ENCODE measurements at places on chromosomes 4 and X.

- DNase-seq = no peak
Observed at GRCh38 chrX:41265615-41266014, 68.3 kb upstream of the DDX3X start.

- no peak for DNase-seq
Observed at GRCh38 chr4:168432419-168433146, 47.7 kb downstream of the DDX60L start.

GRCh38 chr4:26085551-26085950 is 171.5 kb downstream of the SMIM20 start:
- no peak for DNase-seq

GRCh38 chrX:78661836-78662235 is 2.7 kb upstream of the RTL3 start:
- DNase-seq = no peak

DNA sequence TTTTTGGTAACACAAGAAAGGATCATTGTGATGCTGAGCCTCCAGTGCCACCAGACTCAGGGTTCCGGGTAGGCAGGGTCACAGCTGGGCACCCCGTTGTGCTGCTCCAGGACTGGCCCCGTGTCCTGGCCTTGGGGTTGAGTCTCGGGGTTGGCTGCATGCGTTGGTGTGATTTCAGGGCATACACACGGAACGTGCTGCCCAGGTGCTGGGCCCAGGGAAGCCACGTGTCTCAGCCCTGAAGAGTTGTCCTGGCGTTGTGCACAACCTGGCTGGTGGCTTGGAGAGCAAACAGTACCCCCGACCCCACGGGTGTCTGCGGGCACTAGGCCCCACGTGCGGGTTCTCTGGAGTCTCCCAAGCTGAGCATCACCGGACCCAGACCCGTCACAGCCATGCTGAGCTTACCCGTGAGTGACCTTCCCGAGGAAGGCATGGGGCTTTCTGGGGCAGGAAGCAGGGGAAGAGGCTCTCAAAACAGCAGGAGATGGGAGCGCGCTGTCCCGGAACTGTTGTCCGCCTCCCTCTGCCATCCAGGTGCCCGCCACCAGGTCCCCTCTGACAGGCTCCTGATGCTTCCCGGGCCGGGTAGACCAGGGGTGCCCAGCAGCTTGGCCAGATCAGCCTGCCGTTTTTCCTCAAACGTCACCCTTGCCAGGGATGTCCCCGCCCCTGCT is 66.1 kb upstream of the ENPP6 start:
- no peak for DNase-seq

DNA sequence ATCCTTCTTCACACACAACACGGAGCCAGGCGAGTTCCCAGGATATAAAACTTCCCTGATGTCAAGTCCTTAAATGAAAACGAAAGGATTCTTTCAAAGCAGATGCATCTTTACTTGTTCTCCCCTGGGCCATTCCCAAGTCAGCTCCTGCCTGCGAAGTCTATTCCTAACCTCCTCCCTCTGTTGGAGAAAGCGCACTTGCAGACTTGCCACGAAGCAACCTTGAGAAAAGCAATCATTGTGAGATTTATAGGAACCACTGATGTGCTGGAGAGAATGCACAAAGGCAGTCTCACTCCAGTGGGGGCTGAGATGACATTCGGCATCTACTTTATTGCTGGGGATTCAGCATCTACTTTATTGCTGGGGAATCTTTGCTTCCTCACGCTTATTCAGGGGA is 155.7 kb downstream of the NSUN7 start:
- no peak for DNase-seq

All from T1000 (cell line).